ENCODE measurements at places on chromosomes 11 and 22.
A peak's percentile ranks its signal among the peaks of the same experiment; 100 is the strongest.

DNA sequence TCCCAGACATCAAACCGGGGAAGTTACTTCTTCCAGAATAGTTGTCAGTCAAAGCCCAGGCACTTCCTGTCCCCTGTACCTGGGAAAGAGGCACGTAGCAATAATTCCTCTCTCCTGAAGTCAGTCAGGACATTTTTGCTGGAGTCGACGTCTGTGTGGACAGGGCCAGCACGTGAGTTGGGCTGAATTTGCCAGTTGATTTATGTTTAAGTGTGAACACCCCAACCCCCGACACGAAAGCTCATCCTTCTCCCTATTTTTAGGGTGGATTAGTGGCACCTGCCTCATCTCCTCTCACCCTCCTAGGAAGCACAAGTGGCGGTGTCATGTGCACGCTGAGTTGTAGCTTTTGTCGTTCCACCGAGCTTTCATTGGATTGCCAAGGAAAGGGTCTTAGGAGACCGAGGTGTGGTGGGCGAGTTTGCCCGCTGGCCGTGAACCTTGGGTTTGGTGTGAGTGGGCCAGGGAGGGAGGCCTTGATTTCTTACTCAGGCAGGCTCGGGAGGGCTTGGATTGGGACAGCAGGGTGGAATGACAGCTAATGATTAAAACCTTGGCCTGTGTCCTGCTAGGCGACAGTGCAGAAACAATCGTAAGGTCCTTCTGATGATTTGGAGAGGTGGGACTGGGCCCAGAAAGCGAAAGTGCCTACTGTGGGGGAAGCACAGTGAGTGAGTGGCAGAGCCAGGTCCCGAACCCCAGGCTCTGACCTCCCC lies 87.0 kb upstream of the CRYBB3 start:
- DNase-seq: no peak

DNA sequence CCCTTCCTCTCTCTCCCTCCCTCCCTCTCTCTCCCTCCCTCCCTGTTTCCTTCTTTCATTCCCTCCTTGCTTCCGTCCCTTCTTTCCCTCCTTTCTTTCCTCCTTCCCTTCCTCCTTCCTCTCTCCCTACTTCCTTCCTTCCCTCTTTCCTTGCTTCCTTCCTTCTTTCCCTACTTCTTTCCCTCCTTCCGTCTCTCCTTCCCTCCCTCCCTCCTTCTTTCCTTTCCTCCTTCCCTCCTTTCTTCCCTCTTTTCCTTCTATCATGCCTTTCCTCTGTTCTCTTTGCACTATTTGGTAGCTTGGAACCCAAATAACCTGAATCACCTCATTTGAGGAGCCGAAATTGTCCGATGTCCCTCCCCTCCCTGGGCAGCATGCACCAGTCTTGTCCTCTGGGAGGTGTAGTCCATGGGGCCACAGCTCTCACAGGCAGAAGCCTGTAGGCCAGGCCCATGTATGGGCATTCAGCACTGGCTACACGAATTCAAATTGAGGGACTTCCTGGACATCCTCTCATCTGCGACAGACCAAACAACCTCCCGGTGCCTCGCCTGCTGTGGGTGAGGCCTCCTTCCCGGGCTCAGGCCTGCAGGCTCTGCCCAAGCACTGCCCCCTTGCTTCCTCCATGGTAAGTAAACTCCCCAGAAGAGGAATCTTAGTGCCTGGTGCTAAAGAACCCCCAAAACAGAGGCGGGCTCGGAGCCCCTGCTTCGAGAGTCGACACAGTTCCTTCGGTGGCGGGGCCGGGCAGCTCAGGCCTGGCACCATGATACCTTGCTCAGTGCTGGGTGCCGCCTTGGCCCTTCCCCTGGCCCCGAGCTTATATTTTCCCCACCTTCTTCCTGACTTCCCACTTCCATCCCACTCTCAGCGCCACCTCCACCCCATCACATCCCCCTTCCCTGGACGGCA lies 454.1 kb upstream of the CADM1 start:
- no peak for DNase-seq

DNA sequence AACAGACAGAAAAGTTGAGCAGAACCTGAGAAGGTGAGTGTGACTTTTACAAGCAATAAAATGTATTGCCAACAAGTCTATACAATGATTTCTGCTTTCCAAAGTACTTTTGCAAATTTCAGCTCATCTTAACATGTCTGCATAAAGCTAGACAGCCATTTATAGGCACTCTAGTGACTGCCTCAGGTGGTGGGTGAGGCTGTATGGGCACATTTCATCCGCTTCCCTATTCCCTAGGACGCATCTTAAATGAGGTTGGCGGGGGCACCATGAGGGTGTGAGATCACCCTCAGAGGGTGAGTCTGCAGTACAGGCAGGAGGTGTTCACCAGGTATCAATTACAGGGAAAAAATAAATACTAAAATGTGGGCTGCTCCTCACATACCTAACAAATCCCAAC lies 110.1 kb downstream of the ETS1 start:
- no peak for DNase-seq

DNA sequence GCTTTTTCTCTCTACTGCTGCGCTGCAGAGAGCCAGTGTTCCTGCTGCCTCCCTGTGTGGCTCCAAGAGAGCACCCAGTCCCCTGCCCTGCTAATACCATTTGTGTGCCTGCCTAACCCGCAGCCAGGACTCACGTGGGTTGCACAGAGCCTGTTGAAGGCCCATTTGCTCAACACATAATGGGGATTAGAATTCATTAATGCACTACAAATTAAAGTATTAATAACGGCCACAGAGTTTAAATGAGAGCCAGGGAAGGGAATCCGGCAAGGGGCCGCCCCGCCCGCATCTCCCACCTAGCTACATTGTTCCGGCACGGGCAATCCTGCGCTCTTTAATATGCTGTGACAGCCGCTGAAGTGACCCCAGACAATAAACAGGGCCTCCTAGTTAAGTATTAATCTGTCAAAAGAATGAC lies 211.3 kb downstream of the NXPE2 start:
- no peak for DNase-seq

DNA sequence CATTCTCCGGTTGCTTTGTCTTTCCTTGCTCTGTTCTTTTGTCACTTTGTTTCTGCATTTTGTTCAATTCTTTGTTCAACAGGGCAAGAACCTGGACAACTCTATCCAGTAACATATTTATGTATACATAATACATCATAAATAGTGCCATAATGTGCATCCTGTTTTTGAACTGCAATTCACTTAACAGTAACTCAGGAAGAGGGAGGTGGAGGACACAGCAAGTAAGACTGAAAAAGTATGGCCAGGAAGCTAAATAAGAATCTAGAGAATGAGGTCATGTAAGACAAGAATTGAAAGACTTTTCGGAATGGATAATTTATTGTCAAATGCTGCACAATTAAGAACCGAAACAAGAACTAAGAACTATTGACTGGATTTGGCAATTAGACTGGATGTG lies 29.2 kb upstream of the CHORDC1 start:
- DNase-seq: no peak

DNA sequence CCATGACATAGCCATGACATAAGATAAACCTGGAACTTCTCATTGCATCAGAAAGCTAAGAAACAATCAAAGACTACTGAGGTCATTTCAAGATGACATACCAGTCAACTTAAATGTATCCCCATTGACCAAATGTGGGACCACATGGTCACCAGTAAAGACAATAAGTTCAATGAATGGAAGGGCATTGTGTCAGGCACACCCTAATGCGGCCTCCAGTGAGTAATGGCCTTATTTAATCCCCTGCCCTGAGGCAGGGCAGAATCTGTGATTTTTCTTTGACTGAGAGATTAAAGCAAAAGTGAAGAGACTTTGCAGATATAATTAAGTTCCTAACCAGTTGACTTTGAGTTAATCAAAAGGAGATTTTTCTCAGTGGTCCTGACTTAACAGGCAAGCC lies 17.3 kb upstream of the SYT8 start:
- DNase-seq: no peak

DNA sequence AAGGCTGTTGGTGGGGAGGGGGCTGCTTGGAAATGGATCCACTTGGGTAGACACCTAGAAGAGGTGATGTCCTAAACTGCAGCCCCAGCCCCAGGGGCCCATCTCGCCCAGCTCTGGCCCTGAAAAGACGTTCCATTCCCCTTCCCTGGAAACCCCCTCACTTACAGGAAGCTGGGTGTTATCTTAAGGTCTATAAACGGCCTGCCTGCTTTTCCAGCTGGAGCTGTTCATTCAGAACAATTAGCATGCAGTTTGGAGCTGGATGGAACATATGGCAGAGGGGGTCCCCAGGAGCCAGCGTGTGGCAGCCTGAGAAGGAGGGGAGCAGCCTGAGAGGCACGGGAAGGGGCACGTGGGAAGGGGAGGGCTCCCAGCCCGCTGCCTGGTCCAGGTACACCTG lies 139.6 kb downstream of the PKNOX2 start:
- no peak for DNase-seq

DNA sequence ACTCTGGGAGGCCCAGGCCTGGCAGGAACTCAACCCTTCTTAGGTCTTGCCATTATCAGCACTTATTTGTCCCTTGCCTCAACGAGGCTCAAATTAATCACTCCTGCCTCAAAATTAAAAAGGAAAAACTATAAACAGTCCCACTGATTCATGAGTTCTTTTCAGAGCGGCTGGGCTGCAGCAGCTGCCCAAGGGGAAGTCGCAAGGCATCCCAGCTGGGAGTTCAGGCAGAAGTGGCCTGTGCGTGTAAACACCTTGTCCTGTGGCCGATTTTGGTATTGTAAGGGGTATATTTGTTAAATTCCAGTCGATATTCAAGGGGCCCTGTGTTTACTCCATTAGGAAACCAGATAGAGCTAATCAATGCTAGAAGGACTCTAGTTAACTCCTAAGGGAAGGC lies 213.9 kb upstream of the CADM1 start:
- DNase-seq: no peak

- no peak for DNase-seq
Observed at GRCh38 chr11:68798221-68798813, 43.4 kb downstream of the CPT1A start.

GRCh38 chr11:121389651-121390050 lies 62.5 kb upstream of the SORL1 start:
- peak; percentile 64 for DNase-seq

GRCh38 chr11:35982061-35982460 lies 38.2 kb downstream of the LDLRAD3 start:
- no peak for DNase-seq

DNA sequence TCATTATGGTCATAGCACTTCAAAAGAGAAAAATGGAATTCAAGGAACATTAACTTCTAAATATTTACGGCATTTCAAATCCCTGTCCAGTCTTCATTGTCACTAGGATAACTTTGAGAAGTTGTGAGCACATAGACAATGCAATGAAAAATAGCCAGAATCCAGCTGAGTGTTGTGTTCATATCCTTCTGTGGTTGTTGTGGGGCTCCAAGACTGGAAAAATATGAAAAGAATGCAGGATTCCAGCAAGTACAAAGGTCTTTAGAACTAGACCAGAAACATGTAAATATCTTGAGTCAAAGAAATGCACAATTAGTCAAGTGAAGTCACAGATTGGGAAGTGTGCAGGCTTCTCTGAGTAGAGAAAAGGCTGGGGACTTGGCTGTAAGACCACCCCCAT lies 68.7 kb downstream of the WT1 start:
- DNase-seq: no peak

DNA sequence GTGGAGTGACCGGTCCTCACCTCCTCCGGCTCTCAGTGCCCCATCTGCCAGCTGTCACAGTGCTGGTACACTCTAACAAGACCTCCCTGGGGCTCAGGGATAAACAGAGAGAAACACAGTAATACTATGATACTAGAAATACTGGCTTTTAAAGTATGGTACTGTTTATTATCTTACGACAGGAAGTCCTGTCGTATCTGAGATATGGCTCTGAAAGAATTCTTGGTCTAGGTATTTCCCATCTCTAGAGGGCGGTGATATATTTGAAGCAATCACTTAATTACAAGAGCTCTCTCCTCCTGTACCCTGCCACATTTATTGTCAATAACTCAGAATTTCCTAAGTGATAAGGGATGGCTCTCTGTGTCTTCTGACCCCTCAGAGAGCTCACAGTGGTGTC lies 119.1 kb downstream of the RRM1 start:
- DNase-seq: no peak

GRCh38 chr11:65013130-65013887 lies 651 bp upstream of the ARL2 start:
- peak; percentile 32 for DNase-seq

- no peak for DNase-seq
Observed at GRCh38 chr22:17586831-17587440, 23.6 kb downstream of the SLC25A18 start.

- DNase-seq: no peak
Observed at GRCh38 chr11:96622026-96622634, 232.3 kb downstream of the JRKL start.

DNA sequence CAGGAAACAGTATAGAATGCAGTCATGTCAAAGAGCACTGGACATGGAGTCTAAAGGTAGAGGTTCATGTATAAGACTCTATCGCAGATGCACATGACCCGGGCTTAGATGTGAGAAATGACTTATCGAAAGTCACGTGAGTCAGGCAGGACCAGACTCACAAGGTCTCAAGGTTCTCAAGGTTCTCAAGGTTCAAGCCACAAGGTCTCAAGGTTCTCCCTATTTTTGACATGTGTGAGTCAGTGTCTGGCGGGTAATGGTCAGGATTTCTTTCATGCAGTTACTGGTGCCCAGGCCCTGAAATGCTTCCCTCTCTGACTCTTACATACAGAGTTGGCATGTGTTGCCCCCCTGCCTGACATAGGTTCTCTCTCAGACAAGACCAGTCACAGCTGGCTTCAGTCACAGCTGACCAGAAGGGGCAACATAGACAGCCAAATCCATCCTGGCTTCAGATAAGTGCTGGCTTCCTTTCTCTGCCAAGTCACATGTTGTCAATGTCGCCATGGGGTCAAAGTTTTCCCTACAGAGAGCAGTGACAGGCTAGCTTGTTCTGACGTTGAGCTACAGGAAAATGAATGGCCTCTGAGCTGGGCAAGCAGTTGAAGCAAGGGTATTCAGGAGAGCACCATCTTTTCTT lies 10.1 kb downstream of the CSRP3 start:
- DNase-seq: no peak

DNA sequence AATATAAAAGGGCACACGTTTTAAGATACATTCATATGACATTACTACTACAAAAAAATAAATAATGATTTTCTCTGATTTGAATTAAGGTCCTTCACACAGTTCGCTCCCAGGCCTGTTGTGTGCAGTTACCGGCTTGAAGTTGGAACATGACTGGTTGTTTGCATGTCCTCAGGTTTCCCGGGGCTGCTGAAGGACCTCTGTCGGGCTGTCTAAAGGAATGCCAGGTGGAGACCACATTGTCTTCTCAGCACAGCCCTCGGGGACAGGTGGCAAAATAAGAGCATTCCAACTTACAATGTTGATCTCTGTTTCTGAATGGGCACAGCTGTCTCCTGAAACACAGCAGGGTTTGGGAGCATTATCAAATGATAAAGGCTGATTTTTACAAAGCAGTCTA lies 14.9 kb downstream of the VSIG10L2 start:
- DNase-seq: no peak

- no peak for DNase-seq
Observed at GRCh38 chr11:44622190-44622650, 56.8 kb downstream of the CD82 start.

- DNase-seq: no peak
Observed at GRCh38 chr11:19660076-19660475, 52.6 kb upstream of the NAV2 start.

DNA sequence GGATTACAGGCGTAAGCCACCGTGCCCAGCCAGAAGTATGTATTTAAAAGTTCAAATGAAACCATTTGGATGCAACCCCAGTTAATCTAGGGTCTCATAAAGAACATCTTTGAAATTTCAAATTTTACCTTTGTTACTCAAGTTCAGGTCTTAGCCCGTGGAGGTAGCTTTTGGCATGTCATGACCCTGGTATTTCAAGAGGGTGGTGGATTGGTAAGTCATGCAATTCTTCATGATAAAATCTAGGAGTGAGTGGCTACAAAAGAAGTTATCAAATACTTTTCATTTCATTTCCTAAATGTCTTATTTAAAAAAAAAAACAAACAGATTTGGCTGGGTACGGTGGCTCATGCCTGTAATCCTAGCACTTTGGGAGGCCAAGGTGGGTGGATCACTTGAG lies 80.6 kb downstream of the ABTB2 start:
- DNase-seq: no peak

Data from NCI-H2081 treated with DMSO at 0.1 percent for 48 hours (cell line).